ENCODE measurements at places on chromosomes 12 and 14. TPM values are rescaled to one million over a fixed set of nuclear protein-coding genes. Genes with fewer than 3 reads are reported as not detected.

GRCh38 chr14:35406506-35407305 is 2.2 kb upstream of the NFKBIA start:
- H3K4me3 ChIP-seq: no peak overlapping the region
- no peak overlapping the region for H3K27ac ChIP-seq
- H3K27me3 ChIP-seq: no peaks in the 10 kb centered on the region
- H3K4me1 ChIP-seq: peaks cover 42% of the 10 kb centered on the region

DNA sequence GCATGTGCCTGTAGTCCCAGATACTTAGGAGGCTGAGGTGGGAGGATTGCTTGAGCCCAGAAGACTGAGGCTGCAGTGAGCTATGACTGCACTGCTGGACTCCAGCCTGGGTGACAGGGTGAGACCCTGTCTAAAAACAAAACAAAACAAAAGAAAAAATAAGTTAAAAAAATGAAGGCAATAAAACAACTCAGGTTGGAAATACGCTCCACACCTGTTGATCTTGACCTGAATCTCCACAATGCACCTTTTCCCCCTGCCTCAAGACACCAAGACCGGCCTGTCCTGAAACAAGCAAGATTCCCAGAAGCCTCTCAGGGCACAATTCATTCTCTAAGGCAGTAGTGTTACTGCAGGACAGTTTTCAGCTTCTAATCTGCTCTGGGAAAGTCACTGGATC is 20.8 kb upstream of the CEBPE start:
- no peaks in the 10 kb centered on the region for H3K36me3 ChIP-seq
- no peak overlapping the region for H3K4me3 ChIP-seq
- H3K4me1 ChIP-seq: no peaks in the 10 kb centered on the region
- H3K27me3 ChIP-seq: peaks cover 8% of the 10 kb centered on the region
- no peak overlapping the region for H3K27ac ChIP-seq
- no peak for DNase-seq

DNA sequence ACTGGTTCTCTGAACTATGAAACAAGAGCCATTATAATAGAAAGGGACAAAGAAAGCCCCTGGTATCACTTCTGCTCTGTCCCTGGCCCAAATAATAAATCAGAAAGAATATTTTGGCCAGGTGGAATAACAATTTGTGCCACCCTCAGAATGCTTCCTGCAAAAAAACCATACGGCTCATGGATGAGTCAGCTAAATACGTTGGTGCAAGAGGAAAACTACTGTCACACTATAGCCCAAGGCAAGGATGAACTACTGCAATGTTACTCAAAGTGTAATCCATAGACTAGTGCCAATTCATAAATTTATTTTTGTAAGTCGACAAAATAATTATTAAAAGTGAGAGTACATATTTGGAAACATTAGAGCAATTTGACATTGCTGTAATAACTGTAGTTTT is 68.2 kb downstream of the ANKS1B start:
- H3K27ac ChIP-seq: no peak overlapping the region
- H3K4me3 ChIP-seq: no peak overlapping the region
- no peak for DNase-seq

GRCh38 chr14:94051115-94051514 is 25.0 kb downstream of the OTUB2 start:
- peaks cover 65% of the 10 kb centered on the region for H3K36me3 ChIP-seq
- peaks cover 36% of the 10 kb centered on the region for H3K4me1 ChIP-seq
- H3K27ac ChIP-seq: no peak overlapping the region
- DNase-seq: no peak
- H3K4me3 ChIP-seq: no peak overlapping the region
- H3K27me3 ChIP-seq: no peaks in the 10 kb centered on the region

GRCh38 chr12:96233168-96233567 is 39.0 kb downstream of the ELK3 start:
- no peaks in the 10 kb centered on the region for H3K27me3 ChIP-seq
- peaks cover 43% of the 10 kb centered on the region for H3K4me1 ChIP-seq
- H3K4me3 ChIP-seq: no peak overlapping the region

KLRD1 gene
- total RNA-seq: 0.27 TPM

DNA sequence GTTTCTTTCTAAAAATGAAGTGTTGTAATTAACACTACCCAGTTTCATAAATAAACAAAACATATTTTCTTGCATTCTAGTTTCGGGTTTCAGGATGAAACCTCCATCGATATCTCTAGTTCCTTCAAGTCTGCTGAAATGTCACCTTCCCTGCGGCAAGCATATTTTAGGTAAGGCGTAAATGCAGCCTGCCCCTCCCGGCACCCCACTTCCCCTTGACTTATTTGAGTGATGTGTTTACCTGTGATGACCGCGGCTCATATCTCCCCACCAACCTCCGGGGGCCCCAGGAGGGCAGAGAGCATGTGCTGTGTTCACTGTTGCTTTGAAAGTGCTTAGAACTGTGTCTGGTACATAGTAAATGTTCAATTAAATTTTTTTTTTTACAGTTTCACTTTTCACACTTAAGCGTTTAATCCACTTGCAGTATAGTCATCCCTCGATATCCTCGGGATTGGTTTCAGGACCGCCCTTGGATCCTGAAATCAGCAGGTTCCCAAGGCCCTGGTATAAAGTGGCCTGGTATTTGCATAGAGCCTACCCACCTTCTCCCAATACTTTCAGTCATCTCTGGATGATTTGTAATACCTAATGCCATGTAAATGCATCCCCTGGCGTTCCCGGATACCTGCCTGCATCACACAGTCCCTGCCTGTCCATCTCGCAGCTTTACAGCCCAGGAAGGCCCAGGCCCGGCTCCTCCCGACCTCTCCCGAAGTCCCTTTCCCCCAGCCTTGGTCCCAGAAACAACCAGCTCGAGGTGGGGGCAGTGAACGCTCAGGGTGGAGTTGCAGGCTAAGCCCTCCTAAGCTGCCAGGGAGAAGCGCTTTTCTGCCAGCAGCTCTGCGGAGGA is 40.2 kb upstream of the FBRSL1 start:
- peaks cover 1% of the 10 kb centered on the region for H3K36me3 ChIP-seq
- no peak for DNase-seq
- H3K27ac ChIP-seq: peak overlapping the region; percentile 74
- H3K4me1 ChIP-seq: peaks cover 45% of the 10 kb centered on the region
- no peak overlapping the region for H3K4me3 ChIP-seq
- H3K27me3 ChIP-seq: peaks cover 2% of the 10 kb centered on the region

- peaks cover 5% of the 10 kb centered on the region for H3K27me3 ChIP-seq
- H3K36me3 ChIP-seq: peaks cover 14% of the 10 kb centered on the region
- H3K27ac ChIP-seq: peak overlapping the region; percentile 90
- peak overlapping the region; percentile 33 for H3K4me3 ChIP-seq
- H3K4me1 ChIP-seq: peaks cover 73% of the 10 kb centered on the region
Measured at GRCh38 chr12:122886851-122887818, 8.8 kb downstream of the VPS37B start.

DNA sequence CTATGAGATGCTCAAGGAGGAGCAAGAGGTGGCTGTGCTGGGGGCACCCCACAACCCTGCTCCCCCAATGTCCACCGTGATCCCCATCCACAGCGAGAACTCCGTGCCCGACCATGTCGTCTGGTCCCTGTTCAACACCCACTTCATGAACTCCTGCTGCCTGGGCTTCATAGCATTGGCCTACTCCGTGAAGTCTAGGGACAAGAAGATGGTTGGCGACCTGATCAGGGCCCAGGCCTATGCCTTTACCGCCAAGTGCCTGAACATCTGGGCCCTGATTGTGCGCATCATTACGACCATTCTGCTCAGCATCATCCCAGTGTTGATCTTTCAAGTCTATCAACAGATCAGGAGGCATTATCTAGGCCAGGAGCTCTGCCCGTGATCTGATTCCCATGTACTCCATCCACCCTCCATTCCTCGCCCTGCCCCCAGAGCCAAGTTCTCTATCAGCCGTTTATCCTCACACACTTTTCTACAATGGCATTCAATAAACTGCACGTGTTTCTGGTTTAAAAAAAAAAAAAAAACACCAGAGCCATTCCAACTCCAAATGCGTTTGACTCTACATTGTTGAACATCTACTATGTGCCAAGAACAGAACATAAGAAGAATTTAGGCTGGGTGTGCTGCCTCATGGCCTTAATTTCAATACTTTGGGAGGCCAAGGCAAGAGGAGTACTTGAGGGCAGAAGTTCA is 17.5 kb downstream of the ATXN2 start:
- H3K27ac ChIP-seq: no peak overlapping the region
- peaks cover 4% of the 10 kb centered on the region for H3K36me3 ChIP-seq
- H3K4me1 ChIP-seq: peaks cover 9% of the 10 kb centered on the region
- no peak overlapping the region for H3K4me3 ChIP-seq
- no peak for DNase-seq

- no peak for DNase-seq
- H3K27ac ChIP-seq: no peak overlapping the region
- H3K4me1 ChIP-seq: peaks cover 76% of the 10 kb centered on the region
Measured at GRCh38 chr14:71327691-71328090, 420.4 kb downstream of the PCNX1 start.

PIK3C2G gene
- total RNA-seq: not detected

DNA sequence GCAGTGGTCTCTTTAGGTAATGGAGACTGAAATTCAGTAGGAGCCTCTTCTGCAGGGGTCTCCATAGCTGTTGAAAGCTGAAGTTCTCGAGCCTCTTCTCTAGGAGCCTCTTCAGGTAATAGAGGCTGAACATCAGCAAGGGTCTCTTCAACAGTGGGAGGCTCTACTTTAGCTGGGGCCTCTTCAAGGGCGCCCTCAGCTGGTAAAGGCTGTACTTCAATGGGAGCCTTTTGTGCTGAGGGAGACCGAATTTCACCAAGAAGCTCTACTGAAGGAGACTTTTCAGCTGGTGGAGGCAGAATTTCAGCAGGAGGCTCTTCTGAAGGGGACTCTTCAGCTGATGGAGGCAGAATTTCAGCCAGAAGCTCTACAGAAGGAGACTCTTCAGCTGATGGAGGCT is 1.5 kb downstream of the FSCB start:
- no peaks in the 10 kb centered on the region for H3K27me3 ChIP-seq
- no peak for DNase-seq
- H3K27ac ChIP-seq: no peak overlapping the region
- no peaks in the 10 kb centered on the region for H3K36me3 ChIP-seq
- H3K4me1 ChIP-seq: no peaks in the 10 kb centered on the region

DNA sequence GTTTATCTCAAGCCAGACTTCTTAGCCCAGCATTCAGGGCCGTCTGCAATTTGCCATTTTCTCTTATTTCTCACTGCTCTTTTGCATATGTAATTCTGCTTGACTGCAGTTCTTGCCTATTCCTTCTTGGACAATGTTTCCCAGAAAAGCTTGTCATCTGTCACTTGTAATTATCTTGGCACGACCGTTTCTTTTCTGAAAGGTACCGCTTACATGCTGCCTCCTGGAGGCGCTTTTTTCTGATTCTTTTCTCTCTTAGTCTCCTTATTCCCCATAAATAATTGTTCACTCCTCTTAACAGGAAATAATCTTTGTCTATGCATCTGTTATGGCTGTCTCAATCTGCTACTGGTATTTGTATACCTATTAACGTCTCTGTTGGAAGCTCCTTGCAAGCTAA is 1.2 kb upstream of the ALDH1L2 start:
- no peak overlapping the region for H3K27ac ChIP-seq
- peaks cover 27% of the 10 kb centered on the region for H3K27me3 ChIP-seq
- peaks cover 11% of the 10 kb centered on the region for H3K4me1 ChIP-seq
- H3K4me3 ChIP-seq: peak overlapping the region; percentile 14

Data from activated CD4-positive, alpha-beta T cell treated with anti-CD3 and anti-CD28 coated beads, Interleukin-2, amount 10 ng/mL, durations not matched to agents 7 days and 5 days (primary cell).